Activated naive CD8-positive, alpha-beta T cell treated with anti-CD3 and anti-CD28 coated beads, Interleukin-2, amount 50 U/mL, for 24 hours (primary cell): ENCODE measurements at places on chromosomes 2 and 18.

DNA sequence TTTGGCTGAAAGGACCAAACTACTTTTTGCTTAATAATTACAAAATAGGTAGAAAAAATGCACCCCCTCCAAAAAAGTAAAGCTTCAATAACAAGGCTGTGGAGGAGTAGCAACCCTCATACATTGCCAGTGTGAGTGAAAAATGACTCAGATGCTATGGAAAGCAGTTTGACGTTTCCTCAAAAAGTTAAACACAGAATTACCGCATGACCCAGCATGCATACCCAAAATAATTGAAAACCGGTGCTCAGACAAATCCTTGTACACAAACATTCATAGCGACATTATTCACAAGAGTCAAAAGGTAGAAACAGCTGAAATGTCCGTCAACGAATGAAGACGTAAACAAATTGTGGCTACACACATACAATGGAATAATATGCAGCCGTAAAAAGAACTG, 38.8 kb upstream of the DAPL1 start:
- no peak for DNase-seq

- DNase-seq, result no peak
These were observed 342.2 kb downstream of the CMPK2 start for GRCh38 chr2:6523476-6523875.

- DNase-seq, result no peak
These were observed 183.7 kb downstream of the GFPT1 start for GRCh38 chr2:69203166-69203985.

DNA sequence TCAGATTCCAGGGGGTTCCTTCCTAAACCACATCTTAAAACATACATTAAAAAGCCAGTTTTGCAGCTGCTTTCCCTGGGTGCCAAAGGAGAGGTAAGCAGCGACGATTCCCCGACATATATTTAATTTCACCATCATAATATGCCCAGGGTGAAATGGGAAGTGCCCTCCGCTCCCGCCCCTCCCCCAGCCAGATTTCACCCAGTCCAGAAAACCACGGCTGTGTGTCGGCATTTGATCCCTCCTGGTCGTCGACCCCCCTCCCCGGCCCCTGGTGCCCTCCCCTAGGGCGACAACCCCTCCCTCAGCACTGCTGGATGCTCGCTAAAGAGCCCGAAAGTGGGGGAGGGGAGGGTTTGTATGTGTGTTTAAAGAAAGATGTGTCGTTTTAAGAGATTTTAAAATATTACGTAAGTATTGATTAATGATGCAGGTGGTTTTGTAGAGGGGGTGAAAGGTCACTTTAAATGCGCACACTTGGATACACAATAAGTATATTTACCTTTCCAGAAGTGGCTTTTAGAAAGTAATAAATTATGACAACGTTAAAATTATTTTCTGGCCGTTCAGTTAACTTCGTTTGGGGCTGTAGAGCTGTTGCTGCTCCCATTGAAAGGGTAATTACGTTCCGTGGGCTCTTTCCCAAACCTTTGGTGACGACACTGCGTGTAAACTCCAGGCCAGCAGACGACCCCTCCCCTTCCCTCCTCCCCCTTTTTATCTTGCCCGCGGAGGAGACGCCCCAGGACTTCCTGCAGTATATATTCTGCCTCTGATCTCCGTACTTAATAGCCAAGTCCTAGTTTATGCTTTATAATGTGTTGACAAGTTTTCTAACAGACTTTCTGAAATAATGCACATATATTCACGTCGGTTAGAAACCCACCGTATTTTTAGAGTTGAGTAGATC, 3.4 kb upstream of the BCL11A start:
- no peak for DNase-seq

DNA sequence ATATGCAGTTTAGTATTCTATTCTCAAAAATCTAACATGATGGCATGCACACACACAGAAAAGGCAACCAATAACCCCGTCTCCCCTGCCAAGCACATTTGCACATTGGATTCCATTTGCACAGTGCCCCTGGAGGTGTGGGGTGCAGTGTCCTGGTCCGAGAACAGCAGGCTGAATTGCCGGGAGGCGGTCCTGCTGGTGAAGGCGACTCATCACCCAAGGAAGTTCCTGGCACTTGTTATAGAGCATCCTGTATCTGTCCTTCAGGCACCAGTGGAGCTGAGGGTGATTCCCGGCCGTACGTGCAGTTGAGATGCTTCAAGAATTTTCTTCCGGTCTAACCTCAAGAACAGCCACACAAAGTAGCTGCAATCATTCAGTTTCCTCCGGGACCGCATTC, 73.0 kb upstream of the RAB12 start:
- no peak for DNase-seq

GRCh38 chr2:21728133-21728532, 604.4 kb downstream of the TDRD15 start:
- DNase-seq, result no peak

- DNase-seq, result no peak
These were observed 93.1 kb downstream of the PIK3C3 start for GRCh38 chr18:42048158-42048557.

GRCh38 chr2:73983322-73984202, 1.1 kb upstream of the TET3 start:
- DNase-seq, result no peak

DNA sequence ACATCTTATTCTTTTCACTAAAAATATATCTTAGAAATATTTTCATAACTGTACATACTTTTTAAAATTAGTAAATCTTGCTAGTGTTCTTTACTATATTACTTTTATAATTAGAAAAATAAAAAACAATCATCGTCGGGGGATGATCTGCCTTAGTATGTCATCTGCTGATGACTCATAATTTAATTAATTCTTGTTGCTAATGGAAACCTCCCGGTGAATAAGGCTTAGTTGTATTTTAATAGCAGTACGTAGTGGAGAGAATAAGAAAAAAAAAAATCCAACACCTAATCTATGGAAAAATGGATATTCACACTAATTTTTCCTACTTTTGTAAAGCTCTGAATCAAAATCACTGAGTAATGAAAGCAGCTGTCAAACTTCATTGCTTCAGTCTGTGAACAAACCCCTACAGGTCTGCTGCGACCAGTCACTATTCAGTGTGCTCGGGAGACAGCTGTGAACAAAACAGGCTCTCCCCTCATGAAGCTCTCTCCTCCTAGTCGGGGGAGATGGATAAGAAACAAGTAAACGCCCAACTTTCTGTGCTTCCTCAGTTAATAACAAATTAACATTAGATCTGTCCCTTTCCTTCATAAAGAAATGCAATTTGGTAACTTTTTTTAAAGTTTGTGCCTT, 97.4 kb upstream of the UPP2 start:
- no peak for DNase-seq

- DNase-seq, result no peak
These were observed 319.5 kb downstream of the TNS1 start for GRCh38 chr2:217683106-217683870.

GRCh38 chr2:122135021-122135937, 379.8 kb downstream of the TSN start:
- no peak for DNase-seq

DNA sequence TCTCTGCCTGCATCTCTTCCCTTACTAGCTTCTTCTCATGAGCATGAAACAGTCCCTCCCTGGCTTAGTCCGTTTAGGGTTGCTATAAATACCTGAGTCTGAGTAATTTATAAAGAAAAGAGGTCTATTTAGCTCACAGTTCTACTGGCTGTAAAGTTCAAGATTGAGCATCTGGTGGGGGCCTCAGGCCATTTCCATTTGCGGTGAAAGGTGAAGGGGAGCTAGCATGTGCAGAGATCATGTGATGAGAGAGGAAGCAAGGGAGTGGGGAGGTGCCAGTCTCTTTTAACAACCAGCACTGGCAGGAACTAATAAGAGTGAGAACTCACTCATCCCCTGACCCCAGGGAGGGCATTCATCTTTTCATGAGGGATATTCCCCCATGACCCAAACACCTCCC, 26.8 kb downstream of the RHBDD1 start:
- no peak for DNase-seq

DNA sequence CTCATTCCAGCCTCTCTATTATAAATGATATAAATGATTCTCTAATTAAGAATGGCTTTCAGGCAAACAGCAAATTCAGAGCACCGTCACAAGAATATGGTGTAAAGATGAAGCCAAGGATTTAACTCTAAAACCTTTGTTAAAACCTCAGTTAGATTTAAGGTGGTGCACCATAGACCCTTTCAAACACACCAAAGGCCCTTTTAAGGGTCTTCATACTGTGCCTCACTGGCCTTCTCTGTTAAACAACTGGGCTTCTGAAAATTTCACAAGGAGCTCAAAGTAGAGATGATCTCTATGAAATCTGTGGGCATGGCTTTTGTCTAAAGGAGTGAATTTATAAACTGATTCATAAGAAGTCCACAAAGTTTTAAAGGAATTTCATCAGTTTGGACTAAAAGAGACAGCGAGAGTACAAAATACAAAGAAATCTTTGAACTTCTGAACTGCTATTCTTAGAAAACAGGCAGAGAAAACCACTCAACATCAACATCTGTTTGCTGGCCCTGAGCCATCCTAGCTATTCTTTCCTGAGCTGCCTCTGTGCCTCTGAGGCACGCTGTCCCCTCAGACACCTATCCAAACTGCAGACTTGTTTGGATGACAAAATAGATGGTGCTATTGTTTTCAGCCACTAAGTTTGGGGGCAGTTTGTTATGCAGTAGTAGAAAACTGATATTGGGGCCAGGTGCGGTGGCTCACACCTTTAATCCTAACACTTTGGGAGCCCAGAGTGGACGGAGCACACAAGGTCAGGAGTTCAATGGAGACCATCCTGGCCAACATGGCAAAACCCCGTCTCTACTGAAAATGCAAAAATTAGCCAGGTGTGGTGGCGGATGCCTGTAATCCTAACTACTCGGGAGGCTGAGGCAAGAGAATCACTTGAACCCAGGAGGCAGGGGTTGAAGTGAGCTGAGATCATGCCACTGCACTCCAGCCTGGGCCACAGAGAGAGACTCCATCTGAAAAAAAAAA, 72.9 kb upstream of the MYCN start:
- DNase-seq, result no peak

- no peak for DNase-seq
These were observed 128.5 kb downstream of the TANC1 start for GRCh38 chr2:159096901-159097300.

GRCh38 chr18:67672716-67673115, 156.2 kb upstream of the DSEL start:
- no peak for DNase-seq
